T-helper 1 cell (primary cell): ENCODE measurements at places on chromosomes 2 and 18.

- no peak for DNase-seq
Observed at GRCh38 chr18:23938043-23938756, 76.4 kb upstream of the TTC39C start.

DNA sequence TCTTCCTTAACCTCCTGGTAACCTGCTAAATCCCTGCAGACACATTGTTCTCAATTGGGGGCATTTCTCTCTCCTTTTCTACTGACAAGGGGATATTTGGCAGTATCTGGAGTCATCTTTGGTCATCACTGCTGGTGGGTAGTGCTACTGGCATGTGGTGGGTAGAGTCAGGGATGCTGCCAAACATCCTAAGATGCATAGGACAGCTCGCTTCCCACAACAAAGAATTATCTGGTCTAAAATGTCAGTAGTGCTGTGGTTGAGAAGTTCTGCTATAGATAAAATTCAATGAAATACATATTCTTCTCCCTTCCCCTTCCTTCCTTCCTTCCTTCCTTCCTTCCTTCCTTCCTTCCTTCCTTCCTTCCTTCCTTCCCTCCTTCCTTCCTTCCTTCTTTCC, 18.7 kb upstream of the LHCGR start:
- DNase-seq = no peak

GRCh38 chr2:43298500-43298899, 72.1 kb upstream of the ZFP36L2 start:
- DNase-seq = no peak

- DNase-seq = no peak
Observed at GRCh38 chr2:119702203-119702917, 23.4 kb downstream of the TMEM177 start.

DNA sequence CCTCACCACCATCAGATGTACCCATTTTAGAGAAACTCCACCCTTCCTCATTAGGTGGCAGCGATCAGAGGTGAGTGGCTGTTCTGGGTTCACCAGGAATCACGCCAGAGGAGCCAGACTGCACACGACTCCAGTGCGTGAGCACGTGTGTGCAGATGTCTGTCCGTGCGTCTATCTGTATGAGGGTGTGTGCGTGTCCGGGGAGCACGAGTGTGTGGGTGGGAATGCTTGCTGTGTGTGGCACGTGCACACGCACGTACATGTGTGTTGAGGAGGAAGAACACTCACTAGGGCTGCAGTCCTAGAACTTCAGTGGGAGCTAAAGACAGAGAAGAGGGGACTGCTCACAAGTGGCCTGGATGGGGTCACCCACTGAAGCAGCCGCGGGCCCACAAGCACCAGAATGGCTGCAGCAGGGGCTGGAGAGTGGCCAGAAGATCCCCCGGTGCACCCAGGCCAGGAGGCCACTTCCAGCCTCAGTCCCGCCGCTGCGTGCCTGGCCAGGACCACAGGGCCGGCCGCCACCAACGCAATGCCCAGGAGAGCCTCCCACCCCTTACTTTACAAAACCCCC, 13.9 kb downstream of the HDAC4 start:
- no peak for DNase-seq

GRCh38 chr18:50870138-50870845, 8.6 kb upstream of the ME2 start:
- DNase-seq = no peak

- no peak for DNase-seq
Observed at GRCh38 chr2:70785137-70785911, 5.1 kb downstream of the FIGLA start.

- no peak for DNase-seq
Observed at GRCh38 chr2:142069251-142069888, 61.4 kb downstream of the LRP1B start.

DNA sequence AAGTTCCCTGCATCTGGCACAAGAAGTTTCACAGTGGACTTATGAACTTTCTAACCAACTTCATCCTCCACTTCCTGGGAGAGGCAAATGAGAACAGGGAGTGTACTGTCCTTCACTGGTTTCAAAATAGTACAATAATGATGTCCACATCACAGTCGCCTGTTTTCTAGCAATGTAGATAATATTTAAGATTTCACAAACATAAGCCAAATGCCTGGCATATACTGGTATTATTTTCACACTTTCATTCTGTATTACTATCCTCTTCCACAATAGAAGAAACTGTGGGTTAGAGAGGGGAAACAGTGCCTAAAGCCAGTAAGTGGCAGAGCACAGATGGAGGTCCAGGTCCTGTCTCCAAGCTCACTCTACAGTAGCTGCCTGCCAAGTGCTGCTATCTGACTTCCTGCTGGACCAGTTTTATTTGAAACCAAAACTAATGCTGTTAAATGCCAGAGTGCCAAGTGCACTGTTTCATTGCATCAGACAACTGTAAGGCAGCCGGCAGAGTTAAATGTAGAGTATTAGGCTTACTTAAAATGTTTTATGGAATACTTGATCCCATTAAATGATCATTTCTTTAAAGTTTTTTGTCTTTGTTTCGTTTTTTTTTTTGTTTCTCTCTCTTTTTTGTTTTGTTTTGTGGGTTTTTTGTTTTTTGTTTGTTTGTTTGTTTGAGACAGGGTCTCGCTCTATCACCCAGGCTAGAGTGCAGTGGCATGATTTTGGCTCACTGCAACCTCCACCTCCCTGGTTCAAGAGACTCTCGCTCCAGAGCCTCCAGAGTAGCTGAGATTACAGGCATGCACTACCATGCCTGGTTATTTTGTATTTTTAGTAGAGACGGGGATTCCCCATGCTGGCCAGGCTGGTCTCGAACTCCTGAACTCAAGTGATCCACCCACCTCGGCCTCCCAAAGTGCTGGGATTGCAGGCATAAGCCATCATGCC, 15.1 kb downstream of the COBLL1 start:
- no peak for DNase-seq

DNA sequence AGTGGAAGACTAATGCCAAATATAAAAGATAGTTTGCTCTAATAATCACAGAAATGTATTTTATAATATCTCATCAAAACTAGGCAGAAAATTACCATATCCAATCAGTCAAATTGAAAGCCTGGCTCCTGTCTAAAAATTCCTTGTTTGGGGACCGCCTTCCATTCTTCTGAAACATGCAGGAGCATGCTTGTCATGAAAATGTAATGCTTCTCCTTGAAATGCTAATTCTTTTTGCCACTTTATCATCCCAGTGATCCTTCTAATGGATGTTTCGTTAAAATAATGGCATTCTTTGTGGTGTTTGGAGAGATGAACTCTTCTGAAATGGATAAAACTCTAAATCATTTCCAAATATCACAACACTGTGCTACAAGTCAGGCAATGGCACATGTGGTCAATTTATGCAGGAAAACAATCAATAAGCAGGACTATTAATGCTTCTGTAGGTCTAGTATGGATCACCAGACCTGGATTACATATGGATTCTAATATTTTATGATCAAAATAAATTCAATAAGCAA, 1039.1 kb upstream of the NXPH2 start:
- no peak for DNase-seq

- no peak for DNase-seq
Observed at GRCh38 chr18:22221350-22221749, 52.0 kb downstream of the GATA6 start.

DNA sequence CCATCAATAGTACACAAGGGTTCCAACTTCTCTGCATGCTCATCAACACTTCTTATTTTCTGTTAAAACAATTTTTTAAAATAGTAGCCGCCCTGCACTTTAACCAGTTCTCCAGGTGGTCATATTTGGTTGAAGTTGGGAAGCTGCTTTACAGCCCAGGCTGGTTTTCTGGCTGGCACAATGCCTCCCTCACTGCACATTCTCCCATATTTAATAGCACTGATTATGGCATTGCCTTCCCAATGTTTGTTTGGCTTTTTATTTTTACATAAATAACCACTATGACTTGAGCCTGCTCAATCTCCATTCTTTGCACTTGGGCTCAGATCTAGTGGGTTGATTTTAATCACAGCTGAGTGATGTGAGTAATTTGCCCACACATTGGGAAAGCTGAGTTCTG, 111.9 kb upstream of the MAP4K3 start:
- DNase-seq = no peak

- DNase-seq = no peak
Observed at GRCh38 chr2:101850450-101850849, 141.3 kb upstream of the IL1R2 start.

- no peak for DNase-seq
Observed at GRCh38 chr2:48844417-48845155, 89.1 kb upstream of the LHCGR start.

- no peak for DNase-seq
Observed at GRCh38 chr18:32576296-32576916, 105.7 kb upstream of the GAREM1 start.

DNA sequence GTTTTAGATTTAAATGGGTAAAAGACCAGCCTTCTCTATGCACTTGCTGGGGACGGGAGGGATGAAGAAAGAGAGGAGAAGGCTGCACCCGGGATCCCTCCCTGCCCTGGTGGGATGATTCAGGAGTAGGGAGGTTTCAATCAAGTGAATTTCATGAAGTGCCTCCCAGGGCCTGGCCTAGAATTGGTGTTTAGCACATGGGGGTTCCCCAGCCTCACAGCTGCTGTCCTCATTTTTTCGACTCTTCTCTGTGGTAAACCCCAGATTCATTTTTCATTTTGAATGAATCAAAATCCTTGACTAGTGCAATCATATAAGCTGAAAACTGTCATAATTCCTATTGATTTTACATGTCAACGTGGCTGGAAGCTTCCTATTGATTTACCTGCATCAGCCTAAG, 81.1 kb downstream of the LPIN1 start:
- DNase-seq = no peak
